ENCODE measurements at places on chromosomes 6 and 20.

- no peak for DNase-seq
These were observed 6.6 kb downstream of the MYL9 start for GRCh38 chr20:36548006-36548315.

DNA sequence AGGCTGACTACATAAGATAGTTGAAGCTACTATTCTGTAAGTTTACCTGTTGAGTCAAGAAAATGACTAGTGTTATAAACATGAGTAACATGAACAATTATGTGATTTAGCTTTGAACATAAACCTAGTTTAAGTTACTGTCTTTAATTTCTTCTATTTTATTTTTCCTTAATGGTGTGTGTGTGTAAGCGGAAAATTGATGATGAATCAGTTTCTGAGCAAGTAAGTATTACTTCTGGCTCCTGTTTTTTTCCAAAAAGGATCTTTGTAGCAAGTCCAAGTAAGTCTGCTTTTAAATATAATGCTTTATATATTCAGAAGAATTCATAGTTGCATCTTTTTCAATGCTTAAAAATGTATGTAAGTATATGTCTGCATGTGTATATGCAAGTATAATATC is 786.8 kb downstream of the EYS start:
- no peak for DNase-seq

DNA sequence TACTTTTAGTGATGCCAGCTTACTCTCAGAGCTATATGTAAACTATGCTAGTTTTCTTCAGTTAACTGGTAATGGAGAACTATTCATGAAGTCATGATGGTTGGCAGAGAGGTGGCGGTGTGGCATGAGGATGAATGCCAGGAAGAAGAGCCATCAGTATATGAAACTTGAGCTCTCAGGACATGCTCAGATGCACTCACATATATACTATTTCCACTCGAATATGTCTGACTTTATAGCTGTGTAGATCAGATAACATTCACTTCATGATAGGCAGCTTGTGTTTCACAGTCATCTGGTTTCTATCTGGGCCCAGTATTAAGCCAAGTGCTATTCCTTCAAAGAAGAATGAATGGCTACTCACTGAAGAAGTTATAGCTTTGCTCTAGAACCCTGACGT is 46.2 kb upstream of the CEP85L start:
- DNase-seq: no peak

- no peak for DNase-seq
These were observed 132.4 kb downstream of the CDH26 start for GRCh38 chr20:60090631-60091030.

Measured in D721Med (cell line).